ENCODE measurements at places on chromosomes 7 and 10.

GRCh38 chr10:100732241-100732596 is 13.2 kb upstream of the PAX2 start:
- no peak for DNase-seq

GRCh38 chr7:79434867-79435266 is 18.6 kb downstream of the MAGI2 start:
- no peak for DNase-seq

DNA sequence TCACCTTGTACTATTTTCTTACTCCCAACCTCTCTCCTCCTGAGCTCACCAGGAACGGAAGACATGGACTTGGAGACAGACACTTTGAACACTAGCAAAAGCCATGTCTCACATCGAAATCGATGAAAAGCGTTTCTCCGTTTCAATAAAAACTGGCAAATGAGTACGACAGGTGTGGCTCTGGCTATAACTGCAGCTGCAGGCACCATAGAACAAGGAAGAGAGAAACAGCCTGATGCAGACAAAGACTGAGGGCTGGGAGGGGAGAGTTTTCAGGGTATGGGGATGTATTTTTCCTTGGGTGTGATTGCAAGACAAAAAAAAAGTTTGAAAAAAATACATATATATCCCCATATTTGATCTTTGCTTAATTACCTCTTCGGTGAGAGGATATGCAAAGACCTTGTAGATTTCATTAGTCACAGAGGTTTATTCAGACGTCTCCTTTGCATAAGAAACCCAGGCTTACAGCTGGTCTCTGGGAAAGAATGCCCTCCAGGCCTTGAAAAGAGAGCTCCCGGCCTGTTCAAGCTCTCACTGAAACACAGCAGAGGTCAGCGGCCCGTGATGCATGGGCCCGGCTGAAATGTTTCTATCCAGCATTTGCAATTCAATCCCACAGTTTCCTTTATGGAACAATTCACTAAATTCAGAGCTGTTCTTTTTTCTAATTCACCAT is 63.1 kb downstream of the TLL2 start:
- DNase-seq: no peak

- DNase-seq: no peak
Observed at GRCh38 chr7:55250313-55250712, 114.8 kb upstream of the LANCL2 start.

GRCh38 chr10:35961501-35961900 is 319.4 kb upstream of the FZD8 start:
- DNase-seq: peak; percentile 37

GRCh38 chr7:27863880-27864279 is 123.9 kb downstream of the TAX1BP1 start:
- DNase-seq: no peak

DNA sequence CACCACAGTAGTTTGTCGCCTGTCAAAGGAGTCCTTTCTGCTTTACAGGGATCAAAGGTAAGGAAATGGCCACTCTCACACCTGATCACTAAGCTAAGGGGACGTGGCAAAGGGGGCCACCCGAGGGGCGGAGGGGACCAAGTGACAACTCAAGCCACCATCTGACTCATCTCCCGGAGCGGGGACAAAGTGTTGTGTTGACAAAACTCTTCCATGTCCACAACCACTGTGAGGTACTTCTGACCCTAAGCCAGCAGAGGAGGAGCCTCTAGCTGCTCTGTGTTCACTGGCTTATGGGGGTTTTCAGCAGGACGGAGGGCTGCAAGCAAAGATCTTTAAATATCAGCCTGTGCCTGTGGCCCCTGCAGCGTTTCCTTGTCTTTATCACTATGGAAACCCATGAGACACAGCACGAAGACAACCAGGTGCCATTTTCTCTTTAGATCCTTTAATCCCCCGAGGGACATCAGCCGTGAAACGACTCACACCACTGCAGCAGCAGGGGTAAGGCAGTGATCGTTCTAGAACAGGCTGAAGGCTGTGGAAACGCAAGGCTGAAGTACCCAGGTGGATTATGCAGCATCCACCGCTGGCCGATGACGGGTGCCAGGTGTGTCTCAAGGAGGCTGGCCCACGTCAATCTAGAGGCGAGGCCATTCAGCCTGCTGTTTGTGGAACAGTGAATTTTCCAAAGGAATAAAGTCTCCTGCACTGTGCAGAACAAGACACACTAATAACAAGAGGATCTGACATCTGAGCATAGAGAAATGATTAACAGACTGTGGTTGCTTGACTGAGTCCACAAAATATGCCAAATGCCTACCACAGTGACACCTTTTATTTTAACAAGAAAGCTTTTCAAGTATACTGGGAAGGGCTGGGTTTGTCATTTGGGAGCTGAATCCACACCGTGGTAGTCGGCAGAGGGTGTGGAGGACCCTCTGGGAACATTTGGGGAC is 26.6 kb upstream of the DDC start:
- DNase-seq: no peak

DNA sequence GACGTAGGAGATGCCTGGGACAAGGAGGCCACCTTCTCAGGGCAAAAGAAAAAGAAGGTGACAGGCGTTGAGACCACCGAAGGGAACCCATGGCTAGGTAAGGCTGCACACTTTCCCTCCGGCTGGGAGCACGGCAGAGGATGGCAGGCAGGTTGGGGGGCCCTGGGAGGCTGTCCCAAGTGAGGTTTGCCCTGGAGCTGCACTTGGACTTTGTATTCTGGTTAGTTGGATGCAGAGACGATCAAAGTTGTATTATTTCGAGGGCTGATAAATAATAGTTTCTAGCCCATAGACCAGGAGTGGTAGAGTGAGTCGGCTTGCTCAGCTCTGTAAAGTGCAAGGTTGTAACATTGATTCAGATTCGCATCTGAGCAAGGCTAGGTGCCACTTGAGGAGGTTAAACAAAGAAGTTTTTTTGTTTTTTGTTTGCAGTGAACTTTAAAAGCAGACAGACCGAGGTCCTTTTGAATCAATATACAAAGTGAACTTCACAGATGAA is 608 bp downstream of the ENTPD7 start:
- DNase-seq: no peak

- DNase-seq: peak; percentile 94
Observed at GRCh38 chr10:71840177-71840957, 10.7 kb downstream of the PSAP start.

GRCh38 chr7:63521-64021 is 128.8 kb upstream of the FAM20C start:
- DNase-seq: no peak

DNA sequence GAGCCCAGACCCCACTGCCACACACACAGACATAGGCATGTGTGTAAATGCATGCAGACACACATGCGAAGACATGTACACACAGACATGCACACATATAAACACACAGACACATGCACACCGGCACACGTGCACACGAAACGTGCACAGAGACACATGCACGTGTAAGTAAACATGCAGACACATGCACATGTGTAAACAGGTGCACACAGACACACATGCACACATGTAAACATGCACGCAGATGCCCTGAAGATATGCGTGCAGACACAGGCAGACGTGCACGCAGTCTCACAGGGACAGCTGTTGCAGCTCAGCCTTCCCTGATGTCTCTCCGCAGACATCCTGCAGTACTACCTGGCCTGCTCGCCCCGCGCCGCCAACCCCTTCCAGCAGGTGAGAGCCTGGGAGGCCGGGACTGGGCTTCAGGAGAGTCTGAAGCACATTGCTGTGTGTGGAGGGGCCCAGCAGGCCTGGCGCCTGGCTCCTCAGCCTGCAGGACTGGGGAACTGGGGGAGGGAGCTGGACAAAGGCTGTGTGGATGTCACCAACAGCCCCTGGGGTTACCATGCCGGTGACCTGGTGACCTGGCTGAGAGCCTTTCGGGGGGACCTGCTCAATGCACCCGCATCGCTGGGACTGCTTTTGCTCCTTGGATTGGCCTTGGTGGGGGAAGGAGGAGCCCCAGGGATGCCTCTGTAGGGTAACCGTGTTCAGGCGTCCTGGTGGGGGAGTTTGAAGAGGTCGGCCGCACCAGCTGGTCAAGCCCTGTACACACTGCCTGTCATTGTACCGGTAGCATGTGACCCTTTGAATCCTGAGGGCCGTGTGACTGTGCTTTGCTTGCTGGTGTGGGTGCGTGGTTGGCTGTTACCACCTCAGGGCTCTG is 20.3 kb downstream of the TTYH3 start:
- no peak for DNase-seq

- no peak for DNase-seq
Observed at GRCh38 chr7:22842973-22843372, 20.3 kb upstream of the TOMM7 start.

GRCh38 chr7:43220250-43220649 is 107.8 kb downstream of the HECW1 start:
- peak; percentile 61 for DNase-seq

DNA sequence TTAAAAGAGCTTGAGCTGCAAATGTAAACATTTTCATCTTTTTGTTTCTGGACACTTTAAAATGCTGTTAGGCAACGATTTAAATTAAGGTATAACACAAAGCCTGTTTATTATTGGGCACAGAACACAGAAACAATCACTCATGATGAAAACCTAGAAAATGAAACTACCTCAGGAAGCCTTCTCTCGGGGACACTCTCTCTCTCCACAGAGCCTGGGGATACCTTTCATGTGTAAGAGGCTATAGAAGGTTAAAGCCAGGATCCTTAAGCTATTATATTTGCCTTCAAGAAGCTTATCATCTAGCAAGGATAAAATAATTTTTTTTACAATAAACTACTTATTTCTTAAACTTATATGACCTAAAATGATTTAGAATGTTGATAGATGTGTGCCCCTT is 194.1 kb downstream of the SKAP2 start:
- no peak for DNase-seq

- no peak for DNase-seq
Observed at GRCh38 chr7:138625084-138625848, 75.9 kb downstream of the SVOPL start.

DNA sequence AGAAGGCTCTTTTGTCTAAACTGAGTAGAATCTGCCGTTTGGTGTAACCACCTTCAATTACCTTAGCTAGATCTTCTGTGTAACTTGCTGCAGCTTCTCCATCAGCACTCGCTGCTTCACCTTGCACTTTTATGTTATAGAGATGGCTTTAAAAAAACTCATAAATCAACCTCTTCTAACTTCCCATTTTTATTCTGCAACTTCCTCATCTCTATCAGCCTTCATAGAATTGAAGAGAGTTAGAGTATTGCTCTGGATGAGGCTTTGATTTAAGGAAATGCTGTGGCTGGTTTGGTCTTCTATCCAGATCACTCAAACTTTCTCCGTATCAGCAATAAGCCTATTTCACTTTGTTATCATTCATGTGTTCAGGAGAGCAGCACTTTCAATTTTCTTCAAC is 1131.9 kb upstream of the CELF2 start:
- DNase-seq: no peak

DNA sequence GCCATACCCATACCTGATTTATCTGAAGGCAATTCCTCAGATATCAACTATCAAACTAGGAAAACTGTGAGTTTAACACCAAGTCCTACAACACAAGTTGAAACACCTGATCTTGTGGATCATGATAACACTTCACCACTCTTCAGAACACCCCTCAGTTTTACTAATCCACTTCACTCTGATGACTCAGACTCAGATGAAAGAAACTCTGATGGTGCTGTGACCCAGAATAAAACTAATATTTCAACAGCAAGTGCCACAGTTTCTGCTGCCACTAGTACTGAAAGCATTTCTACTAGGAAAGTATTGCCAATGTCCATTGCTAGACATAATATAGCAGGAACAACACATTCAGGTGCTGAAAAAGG is 69.0 kb upstream of the RSBN1L start:
- DNase-seq: no peak

GRCh38 chr10:13709931-13710650 is 123.3 kb downstream of the PRPF18 start:
- DNase-seq: peak; percentile 56

DNA sequence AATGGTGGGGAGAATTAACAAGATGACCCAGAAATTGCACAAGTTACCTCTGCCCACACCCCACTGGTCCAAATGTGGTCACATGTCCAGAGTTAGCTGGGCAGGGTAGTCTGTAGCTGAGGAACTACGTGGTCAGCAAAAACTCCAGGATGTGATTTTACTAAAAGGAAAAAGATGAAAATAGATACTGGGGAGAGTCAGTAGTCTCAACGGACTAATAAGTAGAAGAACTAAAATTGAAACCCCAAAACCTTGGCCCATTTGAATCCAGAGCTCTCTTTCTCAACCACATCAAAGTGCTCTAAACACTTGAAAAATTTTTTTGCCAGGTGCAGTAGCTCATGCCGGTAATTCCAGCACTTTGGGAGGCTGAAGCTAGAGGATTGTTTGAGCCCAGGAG is 146.3 kb downstream of the SKIDA1 start:
- DNase-seq: no peak

- peak; percentile 77 for DNase-seq
Observed at GRCh38 chr10:16891375-16892313, 74.4 kb upstream of the RSU1 start.

GRCh38 chr7:97013134-97013844 is 7.9 kb downstream of the DLX6 start:
- no peak for DNase-seq

DNA sequence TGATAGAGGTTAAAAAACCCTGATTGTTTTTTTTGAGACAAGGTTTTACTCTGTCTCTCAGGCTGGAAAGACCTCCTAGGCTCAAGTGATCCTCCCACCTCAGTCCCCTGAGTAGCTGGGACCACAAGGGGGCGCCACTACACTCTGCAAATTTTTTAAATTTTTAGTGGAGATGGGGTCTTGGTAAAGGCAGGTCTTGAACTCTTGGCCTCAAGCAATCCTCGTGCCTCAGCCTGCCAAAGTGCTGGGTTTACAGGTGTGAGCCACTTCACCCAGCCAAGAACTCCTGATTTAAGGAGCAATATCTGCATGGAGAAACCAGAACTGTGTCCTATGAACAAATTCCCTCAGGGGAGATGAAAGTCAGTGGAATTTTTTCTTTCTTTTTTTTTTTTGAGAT is 7.3 kb upstream of the KLHDC10 start:
- DNase-seq: no peak

DNA sequence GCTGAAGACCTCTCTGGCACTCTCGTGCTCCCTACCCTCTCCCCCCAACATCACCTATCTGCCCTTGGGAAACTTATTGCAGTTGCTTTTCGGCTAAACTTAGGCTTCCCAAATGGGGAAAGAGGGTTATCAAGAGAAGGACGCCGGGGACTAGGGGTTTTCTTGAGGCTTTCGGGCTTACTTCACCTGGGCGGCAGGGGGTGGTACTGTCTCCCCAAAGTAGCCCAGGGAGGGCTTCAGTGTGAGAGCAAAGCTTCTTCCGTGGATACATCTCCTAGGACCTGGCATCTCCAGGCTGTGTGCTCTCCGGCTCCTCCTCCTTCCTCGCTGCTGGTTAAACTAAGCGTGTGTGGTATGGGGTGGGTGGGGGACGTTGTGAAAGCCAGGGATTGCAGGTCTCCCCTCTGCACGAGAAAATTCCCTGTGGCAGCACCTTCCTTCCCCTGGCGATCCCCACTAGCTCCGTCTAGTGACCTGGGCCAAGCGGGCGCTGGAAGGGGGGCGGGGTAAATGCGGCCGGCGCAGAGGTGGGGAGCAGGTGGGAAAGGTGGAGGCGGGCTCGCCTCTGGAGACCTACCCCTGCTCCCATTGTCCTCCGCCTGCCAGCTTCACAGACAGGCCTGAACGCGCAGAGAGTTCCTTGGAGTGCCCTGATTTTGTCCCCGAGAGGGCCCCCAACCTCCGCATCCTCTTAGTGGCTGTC is 1.1 kb downstream of the PLXDC2 start:
- no peak for DNase-seq
